ENCODE measurements at places on chromosomes 1 and 21. TPM values are rescaled to one million over a fixed set of nuclear protein-coding genes. Genes with fewer than 3 reads are reported as not detected.

DNA sequence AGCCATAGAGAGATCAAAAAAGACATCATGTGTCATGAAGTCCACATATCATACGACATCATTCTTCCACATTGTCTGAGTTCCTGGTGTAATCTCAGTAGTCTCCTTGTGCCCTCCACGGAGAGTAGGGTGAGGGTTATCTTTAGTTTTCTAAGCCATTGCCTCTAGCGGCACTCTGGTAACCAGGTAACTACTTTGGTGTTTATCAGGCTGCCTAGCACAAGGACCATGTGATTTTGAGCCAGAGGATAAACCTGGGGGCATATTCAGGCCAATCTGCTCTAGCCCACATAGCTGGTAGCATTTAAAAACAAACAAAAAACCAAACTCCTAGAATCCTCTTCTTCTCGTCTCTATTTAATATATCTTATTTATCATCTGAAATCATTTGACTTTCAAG lies 147.4 kb downstream of the GDAP2 start:
- no peak for ATAC-seq

RER1 gene
- 120 TPM for total RNA-seq

- no peak for ATAC-seq
These were observed 1.3 kb downstream of the SLC41A1 start for GRCh38 chr1:205811660-205812059.

DNA sequence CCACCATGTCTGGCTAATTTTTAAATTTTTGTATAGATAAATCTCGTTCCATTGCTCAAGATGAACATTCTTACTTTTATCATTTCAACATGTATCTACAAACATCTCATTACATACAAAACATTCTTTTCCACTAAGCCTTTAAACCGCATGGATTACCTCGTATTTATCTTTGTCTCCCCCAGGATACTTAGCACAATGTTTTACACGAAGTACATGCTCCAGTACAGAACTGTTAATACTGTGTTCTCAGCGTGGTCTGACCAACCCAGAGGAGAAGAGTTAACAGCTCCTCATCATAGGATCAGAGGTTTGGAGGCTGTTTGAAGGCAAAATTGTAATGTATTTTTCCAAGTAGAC lies 7.4 kb downstream of the PIK3C2B start:
- no peak for ATAC-seq

- ATAC-seq = no peak
These were observed 91.2 kb downstream of the JAK1 start for GRCh38 chr1:64875101-64875500.

DNA sequence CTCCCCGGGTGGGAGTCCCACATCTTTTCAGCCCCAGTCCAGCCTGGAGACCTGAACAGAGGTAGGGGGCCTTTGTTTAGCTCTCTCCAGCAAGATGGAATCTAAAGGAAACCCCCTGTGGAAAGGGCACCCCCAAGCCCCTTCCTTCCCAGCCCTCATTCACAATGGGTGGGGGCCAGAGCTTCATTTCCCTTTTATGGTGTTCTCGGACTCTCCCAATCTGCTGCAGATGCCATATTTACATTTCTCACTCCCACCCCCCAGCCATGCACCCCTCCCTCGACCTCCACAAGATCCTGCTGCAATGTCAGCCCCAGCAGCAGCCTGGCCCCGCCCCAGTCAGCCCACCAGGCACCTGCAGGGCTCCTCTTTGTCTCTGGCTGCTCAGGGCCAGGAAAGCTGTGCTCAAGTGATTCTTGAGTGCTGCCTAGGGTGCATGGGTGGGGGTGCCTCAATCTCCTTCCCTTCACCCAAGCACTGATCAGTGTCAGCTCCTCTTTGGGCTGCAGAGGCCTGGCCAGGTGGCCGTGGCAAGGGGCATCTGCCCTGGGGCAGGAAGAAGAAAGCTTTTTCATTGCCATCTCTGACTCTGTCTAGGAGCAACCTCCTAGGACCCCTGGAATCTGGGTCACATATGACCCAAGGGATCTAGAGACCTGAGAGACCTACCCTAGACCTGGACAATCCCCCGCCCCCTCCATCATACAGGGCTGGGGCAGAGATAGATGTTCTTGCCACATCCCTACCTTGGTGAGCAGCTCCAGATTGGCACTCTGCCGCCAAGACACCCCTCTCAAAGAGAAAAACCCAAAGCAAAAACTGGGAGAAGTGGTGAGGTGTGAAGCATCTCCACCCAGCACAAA lies 1.7 kb downstream of the KIF21B start:
- ATAC-seq = no peak

- no peak for ATAC-seq
These were observed 326.8 kb downstream of the ASTN1 start for GRCh38 chr1:176837708-176838107.

DNA sequence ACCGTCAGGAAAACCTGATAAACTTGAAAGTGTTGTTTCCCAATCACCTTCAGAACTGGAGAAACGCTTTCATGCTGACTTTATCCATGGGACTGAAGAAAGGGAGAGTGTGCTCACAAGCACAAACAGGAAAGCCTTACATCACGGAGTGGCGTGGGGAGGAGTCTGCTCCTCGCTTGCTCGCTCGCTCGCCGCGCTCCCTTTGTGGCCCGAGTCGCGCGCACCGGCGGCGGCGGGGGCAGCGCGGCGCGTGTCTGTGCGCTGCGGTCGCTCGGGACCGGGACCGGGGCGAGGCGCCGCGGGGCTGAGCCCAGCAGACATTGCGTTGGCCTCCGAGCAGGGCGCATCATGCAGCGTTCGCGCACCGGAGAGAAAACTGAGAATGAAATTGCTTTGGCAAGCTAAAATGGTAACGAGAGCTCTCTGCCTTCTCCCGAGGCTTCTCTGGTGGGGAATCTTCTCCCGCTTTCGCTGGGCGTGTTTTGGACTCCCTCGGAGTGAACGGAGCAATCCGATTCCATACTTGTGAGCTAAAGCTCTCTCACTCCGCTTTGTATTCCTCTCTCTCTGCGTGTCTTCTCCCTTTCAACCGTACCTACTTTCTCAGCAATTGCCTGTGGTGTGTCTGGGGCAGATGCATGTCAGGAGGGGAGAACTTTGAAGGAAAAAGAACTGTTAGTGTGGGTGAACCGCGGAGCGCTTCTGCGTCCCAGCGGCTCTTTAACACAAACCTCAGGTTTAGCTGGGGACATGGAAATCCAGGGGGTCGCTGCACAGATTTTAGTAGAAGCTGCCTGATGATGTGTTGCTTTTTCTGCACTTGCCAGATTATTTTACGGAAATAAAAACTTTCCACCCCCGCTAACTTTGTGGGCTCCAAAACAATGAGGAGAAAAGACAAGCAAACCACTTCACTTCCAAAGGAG lies at the start of gene RGL1:
Gene RGL1 (plus strand): TSS at position 205 of the 926 bp plus-strand sequence. CDS start 178 bp downstream, at position 383.
- ATAC-seq = peak; percentile 50

- ATAC-seq = no peak
These were observed 69.9 kb downstream of the PAX7 start for GRCh38 chr1:18700530-18700929.

GRCh38 chr1:147472966-147473732 lies 68.2 kb upstream of the BCL9 start:
- ATAC-seq = no peak

DNA sequence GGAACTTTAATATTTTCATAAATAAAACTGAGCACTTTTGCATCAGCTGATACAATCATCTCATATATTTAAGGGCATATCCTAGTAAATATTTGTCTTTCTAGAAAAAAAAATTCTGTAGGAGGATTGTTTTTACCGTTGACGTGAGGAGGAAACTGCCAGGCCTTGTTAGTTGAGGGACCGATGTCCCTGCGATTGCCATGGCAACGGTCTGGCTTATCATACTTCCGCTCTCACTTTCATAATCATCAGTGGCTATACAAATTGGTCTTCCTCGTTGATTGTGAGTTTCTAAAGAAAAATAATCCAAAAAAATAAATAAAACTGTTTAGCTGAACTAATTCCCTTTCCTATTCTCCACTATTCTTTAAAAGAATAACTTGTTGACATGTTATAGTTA lies 69.3 kb upstream of the ANGPTL3 start:
- no peak for ATAC-seq

SYPL2 gene
- total RNA-seq = not detected

LDLRAD1 gene
- total RNA-seq = not detected

CCDC17 gene
- total RNA-seq = 4.4 TPM

GRCh38 chr1:28804071-28804470 lies 7.9 kb upstream of the OPRD1 start:
- no peak for ATAC-seq

DNA sequence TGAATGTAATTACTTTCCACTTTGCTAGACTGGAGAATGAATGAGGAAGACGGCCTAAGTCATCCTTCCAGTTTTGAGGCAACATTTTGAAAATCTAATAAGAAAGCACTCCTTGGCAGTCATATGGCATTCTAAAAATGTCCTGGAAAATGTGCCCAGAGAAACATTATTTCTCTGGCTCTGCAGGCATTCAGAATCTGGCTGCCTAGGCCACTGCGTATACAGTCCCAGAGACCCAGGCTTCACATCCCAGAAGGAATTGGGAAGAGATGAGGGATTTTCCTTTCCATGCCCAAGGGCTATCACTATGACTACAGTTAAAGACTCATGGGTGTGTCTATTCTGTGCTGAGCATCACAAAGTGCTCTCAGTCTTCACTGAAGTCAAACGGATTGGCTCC lies 92.9 kb downstream of the BEND5 start:
- ATAC-seq = no peak

DNA sequence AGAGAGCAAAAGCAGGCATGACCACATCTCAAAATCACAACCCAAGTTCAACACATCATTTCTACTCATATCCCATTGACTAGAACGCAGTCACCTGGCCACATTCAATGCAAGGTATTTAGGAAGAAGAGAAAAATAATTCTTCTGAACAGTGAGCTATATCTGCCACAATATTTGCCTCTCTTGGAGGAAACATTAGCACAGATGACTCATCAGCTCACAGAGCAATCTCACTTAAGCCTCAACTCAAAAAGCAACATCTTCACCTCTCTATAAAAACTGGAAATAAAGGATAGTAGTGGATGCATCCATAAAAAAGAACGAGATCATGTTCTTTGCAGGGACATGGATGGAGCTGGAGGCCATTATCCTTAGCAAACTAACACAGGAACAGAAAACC lies 143.9 kb upstream of the FMN2 start:
- no peak for ATAC-seq

DNA sequence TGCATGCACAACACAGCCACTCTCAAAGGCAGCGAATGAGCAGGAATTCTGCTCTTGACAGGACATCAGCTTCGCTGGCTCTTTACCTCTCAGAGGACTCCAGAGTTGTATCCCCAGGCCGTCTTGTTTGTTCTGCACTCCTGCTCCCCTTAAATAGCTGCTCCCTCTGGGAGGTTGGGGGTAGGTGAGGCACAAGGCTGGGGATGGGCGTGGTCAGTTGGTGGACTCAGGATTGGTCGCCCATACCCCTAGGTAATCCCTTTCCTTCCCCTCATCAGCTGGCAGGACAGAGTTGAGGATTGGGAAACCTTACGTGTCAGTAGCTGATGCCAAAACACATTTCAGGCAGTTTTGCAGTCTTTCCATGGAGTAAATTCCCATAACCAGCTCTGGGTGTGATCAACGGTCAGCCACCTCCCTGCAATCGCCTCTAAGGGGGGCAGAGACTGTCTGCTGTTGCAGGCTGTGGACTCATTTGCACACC lies at the start of gene PLA2G2A:
Gene PLA2G2A (minus strand): TSS at position 125 of the 484 bp plus-strand sequence. CDS start 845 bp downstream, outside the sequence.
- no peak for ATAC-seq

DNA sequence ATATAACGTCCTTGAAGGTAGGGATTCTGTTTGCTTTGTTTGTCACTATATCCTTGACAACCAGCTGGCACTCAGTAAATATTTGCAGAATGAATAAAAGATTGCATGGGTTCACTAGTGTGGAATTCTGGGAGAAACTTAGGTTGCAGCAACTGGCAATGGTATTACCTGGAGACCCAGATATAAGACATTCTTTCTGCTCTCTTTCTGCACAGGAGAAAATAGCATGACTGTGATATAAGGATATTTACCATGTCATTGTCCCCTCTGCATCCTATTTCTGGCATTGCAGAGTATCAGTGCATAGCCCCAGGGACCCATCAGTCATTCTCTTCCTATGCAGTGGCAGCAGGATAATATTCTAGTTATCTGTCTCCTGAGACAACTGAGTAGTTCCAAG lies 308.9 kb upstream of the LRRC7 start:
- no peak for ATAC-seq

- no peak for ATAC-seq
These were observed 13.5 kb downstream of the SLC9A1 start for GRCh38 chr1:27141266-27142003.

GRCh38 chr1:204574865-204575163 lies 58.6 kb downstream of the MDM4 start:
- no peak for ATAC-seq

DNA sequence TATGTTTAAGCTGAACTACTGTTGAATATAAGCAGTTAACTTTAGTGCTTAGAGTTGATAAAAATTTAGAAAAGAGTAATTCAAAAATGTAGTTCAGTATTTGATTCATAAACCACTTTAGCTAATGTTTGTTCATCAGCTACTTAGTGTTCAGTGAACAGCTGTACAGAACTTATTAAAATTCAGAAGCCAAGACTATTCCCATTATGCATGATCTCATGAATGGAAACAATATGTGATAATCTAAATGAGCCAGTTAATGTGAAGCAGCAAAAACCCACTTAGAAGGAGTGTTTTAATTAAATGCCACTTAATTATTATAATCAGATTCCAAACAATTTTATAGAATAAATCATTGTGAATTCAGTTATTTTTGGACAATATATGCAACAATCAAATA lies 92.9 kb upstream of the NEGR1 start:
- ATAC-seq = no peak

GRCh38 chr1:235843461-235843961 lies 23.2 kb downstream of the LYST start:
- peak; percentile 40 for ATAC-seq

- ATAC-seq = no peak
These were observed 196.5 kb downstream of the HIVEP3 start for GRCh38 chr1:41722184-41722583.

DNA sequence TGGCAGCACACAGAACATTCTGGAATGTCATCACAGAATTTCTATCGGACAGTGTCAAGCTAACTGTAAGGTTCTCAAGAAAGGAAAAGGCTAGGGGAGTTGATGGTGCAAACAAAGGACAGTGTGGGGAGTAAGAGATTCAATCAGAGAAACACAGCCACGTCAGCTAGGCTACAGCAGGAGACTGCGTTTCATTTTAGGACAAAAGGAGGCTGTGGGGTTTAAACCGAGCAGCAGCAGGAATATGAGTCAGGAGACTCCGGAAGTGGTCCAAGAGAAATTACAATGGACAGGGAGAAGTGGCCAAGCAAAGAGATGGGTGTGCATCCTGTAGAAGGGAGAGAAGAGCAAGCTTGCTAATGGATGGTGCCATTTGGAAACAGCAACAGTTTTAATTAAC lies 37.4 kb upstream of the C1orf198 start:
- no peak for ATAC-seq

- ATAC-seq = no peak
These were observed 34.6 kb downstream of the COQ8A start for GRCh38 chr1:226974544-226975258.

DIPK1A gene
- total RNA-seq = 8.6 TPM

- no peak for ATAC-seq
These were observed 178.6 kb upstream of the NRIP1 start for GRCh38 chr21:15243406-15243805.

KPNA6 gene
- 61.8 TPM for total RNA-seq

TAS1R1 gene
- not detected for total RNA-seq

- no peak for ATAC-seq
These were observed 20.7 kb downstream of the NEK7 start for GRCh38 chr1:198177546-198177945.

GRCh38 chr1:245997471-245998258 lies 509.4 kb downstream of the SMYD3 start:
- no peak for ATAC-seq

NUDT4B gene
- not detected for total RNA-seq

MROH7 gene
- 0.09 TPM for total RNA-seq

GRCh38 chr1:29639156-29639736 lies 402.9 kb downstream of the PTPRU start:
- no peak for ATAC-seq

- no peak for ATAC-seq
These were observed 31.0 kb upstream of the CREG1 start for GRCh38 chr1:167584581-167584980.
